ENCODE measurements at places on chromosomes 3 and 15.

- DNase-seq: no peak
Observed at GRCh38 chr3:51110586-51110985, 274.5 kb upstream of the MANF start.

DNA sequence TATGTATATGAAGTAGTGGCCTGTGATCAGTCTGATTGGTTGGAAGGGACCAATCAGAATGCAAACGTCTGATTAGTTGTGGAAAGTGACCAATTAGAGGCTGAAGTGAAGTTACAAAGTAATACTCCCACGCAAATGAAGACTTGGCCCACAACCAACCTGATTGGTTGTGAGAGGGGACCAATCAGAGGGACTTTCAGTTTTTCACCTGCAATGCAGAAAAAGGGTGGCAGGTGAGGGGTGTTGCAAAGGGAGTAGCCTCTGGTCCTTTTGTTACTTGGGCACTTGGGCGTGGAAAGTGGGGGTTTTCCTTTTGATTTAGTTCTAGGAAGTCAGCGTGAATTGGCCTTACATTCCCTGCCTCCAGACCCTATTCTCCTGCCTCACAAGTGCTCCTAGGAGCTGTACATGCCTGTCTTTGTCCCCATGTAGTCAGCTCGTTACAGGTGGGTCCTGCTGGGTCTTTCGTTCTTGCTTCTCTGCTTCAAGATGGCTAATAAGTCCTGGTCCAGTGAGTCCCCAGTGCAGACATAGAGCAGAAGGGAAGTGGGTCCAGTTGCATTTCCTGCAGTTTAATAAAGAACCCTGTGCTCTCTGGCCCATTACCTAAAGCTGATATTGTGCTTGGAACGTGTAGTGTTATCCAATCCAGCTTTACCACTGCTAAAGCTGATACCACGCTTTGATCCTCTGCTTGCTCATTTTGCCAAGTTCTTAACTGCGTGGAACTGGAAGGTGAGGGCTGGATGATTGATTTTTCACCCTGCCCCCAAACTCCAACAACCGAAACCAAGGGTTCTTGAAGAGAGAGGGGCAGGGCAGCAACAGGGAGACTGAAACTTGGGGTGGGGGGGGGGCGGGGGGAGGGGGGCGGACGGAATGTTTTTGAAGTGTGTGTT lies 46.0 kb upstream of the CD47 start:
- DNase-seq: no peak

GRCh38 chr3:194730365-194730764 lies 44.7 kb downstream of the FAM43A start:
- DNase-seq: no peak

DNA sequence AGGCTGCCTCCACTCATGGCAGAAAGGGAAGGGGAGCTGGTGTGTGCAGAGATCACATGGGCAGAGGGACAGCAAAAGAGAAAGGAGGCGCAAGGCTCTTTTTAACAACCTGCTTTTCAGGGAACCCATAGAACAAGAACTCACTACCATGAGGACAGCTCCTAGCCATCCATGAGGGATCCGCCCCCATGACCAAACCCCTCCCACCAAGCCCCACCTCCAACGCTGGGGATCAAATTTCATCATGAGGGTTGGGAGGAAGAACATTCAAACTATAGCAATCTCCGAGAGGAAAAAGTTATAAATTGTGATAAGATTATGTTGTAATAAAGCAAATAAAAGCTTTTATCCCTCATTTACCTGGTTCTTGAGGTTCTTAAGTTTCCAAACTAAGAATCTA lies 84.7 kb upstream of the LMCD1 start:
- no peak for DNase-seq

DNA sequence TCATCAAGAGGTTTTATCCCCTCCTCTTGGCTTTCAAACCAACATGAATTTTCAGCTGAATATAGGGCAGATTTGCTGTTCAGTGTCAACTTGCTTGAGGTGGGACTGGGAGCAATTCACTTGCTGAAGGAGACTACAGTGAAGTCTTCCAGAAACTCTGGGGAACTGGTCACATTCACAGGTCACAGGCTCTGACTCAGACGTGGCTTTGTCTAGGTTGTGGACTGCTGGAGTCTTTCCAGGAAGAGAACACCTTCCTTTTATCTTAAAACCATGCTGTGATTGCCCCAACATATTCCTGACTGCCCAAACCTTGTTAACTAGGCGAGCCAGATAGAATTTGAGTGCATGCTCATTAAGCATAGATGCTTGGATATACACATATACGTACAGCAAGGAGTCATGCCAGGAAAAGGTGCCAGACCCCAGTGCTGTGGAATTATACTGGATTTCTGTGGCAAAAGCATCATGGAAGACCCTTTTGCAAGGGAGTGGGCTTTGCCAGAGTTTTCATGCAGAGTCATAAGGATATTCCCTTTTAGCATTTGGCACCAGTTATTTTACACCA lies 399.1 kb upstream of the TBL1XR1 start:
- DNase-seq: no peak

Data from GM04504 (cell line).